ENCODE measurements at places on chromosomes 13 and 19.

- DNase-seq = no peak
These were observed 11.3 kb downstream of the CACNG6 start for GRCh38 chr19:54002495-54003315.

- DNase-seq = no peak
These were observed 31.9 kb upstream of the LILRA2 start for GRCh38 chr19:54541712-54542111.

- DNase-seq = no peak
These were observed 28.0 kb upstream of the RB1 start for GRCh38 chr13:48275507-48275906.

- no peak for DNase-seq
These were observed 487.2 kb upstream of the GPC6 start for GRCh38 chr13:92739306-92739818.

- peak; percentile 9 for DNase-seq
These were observed 1.5 kb downstream of the MYADM start for GRCh38 chr19:53868892-53869804.

DNA sequence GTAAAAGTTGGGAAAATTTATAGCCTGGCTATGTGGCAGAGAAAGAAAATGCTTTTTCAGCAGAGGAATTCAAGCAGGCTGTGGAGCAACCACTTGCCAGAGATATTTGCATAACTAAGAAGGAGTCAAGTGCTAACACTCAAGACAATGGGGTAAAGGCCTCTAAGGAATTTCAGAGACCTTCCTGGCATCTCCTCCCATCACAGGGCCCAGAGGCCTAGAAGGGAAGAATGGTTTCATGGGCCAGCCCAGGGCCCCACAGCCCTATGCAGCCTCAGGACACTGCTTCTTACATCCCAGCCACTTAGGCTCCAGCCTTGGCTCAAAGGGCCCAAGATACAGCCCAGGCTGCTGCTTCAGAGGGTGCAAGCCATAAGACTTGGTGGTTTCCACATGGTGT lies 14.3 kb downstream of the SLC15A1 start:
- DNase-seq = no peak

DNA sequence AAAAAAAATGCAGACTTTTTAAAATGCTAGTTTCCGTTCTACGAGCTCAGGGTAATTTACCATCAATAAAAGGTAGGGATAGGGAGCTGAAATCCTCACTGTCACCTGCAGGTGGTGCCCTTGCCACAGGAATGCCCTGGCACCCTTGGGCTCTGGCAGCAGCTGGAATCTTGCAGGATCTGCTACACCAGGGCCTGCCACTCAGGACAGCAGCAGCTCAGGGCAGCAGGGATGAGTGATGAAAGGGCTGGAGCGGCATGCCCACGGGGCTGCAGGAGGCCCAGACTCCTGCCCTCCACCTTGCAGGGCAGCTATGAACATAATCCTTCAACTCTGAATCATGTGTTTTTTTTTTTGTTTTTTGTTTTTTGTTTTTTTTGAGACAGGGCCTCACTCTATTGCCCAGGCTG lies 54.0 kb downstream of the GNG7 start:
- peak; percentile 34 for DNase-seq

DNA sequence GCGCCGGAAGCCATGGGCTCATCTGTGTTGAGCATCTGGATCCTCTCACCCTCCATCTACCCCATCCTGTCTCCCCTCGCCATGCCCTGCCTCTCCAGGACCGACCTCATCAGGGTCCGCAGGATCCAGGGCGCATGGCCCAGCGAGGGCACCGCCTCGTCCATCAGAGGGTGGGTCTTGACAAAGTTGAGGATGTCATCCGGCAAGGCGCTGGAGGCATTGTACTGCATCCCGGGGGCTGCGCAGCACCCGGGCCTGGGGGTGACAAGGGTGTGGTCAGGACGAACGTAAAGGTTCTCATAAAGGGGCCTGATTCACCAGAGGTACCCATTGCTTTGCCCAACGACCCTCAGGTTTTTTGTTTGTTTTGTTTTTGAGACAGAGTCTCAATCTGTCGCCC lies 9.5 kb downstream of the SEMA6B start:
- no peak for DNase-seq

DNA sequence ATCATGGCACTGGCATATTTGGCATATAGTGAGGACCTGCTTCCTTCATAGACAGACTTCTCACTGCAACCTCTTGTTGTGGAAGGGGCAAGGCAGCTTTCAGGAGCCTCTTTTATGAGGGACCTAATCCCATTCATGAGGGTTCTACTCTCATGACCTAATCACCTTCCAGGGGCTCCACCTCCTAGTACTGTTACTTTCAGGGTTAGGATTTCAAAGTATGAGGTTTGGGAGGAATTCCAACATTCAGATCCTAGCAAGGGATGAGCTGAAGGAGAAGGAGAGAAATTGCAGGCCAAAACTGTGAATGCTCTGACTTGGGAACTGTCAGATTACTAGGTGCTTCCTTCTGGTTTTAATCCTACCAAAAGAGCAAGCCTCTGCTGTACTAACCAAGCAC lies 87.8 kb downstream of the LMO7 start:
- DNase-seq = no peak

- DNase-seq = no peak
These were observed 23.6 kb downstream of the CYP2B6 start for GRCh38 chr19:41014643-41015042.

DNA sequence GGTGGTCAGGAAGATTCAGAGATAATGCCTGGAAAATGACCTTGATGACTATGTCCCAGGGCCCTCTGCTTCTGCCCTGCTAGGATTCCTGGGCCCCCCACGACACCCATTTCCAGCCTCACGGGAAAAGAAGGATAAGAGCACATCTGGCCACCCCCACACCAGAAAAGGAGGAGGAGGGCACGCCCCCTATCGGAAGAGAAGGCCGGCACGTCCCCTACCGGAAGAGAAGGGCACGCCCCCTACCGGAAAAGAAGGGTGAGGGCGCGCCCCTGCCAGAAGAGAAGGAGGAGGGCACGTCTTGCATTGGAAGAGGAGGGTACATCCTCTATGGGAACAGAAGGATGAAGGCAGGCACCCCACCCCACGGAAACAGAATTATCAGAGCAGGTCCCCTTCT lies 84.3 kb downstream of the IER2 start:
- DNase-seq = no peak

DNA sequence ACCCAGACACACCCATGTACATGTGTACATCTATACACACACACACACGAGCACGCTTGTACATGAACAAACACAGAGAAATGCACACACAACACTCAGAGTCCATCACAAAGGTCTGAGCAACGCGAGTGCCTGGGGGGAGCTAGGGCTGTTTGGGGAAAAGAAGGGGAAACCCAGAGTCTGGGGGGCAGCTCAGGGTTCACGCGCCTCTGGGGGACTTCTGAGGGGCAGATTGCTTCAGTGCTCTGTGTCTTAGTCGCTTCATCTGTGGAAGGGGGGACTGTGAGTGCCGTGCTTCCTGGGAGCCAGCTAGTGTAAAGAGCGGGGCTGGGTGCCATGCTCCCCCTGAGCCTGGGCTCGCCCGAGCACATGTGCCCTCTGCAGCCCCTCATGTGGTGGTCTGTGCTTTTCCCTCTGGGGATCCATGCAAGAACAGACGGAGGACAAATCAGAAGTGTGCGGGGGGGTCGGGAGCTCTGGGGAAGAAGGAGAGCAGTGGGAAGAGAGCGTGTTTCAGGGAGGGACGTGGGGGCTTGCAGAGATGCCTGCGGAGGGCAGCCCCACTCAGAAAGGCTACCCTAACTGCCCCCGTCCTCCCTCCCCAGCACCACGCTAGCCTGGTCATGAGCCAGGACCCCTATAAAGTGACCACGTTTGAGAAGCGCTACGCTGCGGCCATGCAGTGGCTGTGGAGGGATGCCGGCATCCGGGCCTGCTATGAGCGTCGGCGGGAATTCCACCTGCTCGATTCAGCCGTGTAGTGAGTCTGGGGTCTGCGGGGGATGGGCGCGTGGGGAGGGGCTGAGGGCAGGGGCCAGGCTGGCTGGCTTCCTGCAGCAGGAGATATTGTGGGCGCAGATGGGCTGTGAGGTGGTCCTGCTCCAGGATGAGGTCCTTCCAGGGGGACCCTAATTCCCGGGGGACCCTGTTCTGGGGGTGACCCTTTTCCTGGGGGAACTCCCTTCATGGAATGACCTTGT lies 14.0 kb downstream of the GNA15 start:
- DNase-seq = no peak

GRCh38 chr19:31459430-31459829 lies 110.2 kb upstream of the TSHZ3 start:
- no peak for DNase-seq

DNA sequence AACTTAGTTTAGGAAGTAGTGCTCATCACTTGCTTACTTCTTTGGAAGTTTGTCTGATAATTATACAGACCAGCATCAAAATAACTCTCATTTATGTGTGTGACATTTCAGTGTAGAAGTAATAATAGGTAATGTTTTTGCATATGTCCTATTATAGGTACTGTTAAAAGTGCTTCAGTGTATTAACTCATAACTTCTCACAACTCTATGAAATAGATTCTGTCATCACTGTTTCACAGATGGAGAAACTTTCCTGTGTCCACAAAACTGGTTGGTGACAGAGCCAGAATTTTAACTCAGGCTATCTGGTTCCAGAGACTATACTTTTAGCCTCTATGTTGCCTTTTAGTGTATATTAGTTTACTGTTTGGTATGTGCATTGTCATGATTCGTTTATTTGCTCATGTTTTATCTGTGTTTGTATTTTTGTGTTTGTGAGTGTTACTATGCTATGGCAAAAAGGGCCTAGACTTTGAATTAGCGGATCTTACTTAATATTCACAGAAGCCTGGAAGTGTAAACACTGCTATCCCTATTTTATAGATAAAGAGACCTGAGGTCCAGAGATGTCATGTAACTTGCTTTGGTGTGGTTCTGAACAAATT lies 12.7 kb downstream of the LPAR6 start:
- DNase-seq = no peak

DNA sequence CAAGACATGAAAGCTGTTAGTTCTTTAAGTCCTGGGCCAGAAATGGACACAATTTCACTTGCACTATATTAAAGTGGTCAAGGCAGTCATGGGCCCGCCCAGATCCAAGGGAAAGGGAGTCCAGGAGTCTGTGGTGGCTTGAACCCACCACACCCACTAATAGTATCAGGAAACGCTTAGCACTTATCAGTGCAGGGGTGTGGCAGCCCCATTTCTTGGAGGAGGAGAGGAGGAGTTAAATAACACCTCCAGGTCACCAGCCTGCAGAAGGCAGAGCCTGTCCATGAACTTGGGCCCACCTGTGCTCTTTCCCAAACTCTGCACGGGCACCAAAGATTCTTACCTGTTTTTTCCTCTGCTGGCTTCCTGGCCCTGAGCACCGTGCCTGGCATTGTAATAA lies 5.4 kb upstream of the NTN5 start:
- no peak for DNase-seq

DNA sequence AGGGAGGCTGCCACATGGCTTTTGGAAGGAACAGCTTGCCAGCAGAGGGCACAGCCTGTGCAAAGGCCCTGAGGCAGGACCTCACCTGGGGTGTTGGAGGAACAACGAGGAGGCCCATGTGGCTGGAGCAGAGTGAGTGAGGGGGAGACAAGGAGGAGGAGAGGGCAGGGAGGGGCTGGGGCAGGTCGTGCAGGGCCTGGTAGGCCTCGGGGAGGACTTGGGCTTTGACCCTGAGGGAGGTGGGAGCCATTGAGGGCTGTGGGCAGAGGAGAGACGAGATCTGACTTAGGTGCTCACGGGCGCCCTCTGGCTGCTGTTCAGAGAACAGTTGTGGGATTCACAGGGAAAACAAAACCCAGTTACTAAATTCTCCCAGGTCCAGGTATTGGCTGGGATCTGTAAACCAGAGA lies 25.2 kb downstream of the ZNRF4 start:
- DNase-seq = no peak

DNA sequence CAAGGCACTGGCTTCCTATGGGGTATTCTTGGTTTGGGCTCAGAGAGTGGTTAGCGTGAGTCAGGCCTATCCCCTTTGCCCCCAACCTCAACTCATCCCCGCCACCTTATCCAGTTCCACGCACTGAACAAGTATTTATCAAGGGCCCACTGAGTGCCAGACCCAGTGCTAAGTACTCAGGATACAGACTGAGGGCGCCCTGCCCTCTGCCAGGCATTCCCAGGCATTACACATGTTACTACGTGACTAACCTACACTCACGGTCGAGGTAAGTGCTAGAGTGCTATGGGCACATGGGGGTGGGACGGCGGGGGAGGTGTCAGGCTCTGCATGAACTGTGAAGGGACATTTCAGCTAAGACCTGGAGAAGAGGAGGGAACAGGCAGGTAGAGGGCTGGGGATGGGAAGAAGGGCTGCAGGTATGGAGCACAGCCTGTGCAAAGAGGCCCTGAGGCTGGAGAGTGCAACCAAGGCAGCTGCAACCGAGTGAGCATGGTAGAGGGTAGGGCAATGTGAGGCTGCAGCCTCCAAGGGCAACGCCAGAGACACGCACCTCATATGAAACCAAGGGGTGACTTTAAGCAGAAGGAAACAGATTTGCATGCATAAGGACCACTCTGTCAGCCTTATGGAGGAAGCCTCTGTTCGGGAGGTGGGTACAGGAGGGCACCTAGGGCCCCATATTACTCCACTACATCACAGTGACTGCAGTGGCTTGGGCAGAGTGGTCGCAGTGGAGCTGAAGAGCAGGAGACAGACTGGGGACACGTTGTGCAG lies 22.5 kb downstream of the DHRS12 start:
- DNase-seq = no peak

DNA sequence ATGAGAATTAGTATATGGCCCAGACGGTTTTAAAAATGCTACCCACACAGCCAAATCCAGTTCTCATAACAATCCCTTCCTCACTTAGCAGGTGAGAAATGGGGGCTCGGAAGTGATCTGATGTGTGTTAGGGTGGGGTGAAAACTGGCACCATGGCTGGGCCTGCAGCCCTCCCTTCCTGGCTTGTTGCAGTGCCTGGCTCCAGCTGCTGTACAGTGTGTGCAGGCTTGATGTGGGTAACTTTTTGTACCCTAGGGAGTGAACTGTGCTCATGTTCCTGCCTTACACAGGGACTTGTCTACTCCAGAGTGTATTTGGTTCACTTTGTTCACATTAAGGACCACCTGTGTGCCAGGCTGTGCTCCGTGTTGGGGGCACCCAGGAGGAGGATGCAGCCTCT lies 177.2 kb downstream of the LMO7 start:
- DNase-seq = no peak

DNA sequence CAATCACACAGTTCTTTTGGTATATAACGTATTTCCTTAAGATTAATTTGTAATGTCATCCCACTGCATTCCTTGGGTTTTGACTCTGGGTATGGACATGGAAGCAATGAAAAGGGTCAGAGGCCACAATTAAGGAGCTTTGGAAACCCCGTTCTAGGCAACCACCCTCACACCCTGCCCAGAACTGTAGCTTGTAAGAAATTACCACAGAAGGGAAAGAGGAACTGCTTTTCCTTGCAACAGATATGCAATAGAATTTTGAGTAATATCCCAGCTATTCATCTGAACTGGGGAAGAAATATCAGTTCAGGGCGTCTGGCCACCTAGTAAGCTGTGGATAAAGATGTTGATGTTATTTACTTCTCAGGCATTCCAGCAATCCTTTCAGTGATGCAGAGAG lies 985 bp upstream of the CLC start:
- DNase-seq = no peak

GRCh38 chr19:799076-799881 lies 2.0 kb downstream of the PTBP1 start:
- no peak for DNase-seq

Data from NCI-H1048 (cell line).